ENCODE measurements at places on chromosomes 3 and 15.

- DNase-seq = no peak
Measured at GRCh38 chr3:78221300-78221699, 1181.4 kb downstream of the ROBO2 start.

- no peak for DNase-seq
Measured at GRCh38 chr3:16589867-16590624, 15.2 kb downstream of the DAZL start.

DNA sequence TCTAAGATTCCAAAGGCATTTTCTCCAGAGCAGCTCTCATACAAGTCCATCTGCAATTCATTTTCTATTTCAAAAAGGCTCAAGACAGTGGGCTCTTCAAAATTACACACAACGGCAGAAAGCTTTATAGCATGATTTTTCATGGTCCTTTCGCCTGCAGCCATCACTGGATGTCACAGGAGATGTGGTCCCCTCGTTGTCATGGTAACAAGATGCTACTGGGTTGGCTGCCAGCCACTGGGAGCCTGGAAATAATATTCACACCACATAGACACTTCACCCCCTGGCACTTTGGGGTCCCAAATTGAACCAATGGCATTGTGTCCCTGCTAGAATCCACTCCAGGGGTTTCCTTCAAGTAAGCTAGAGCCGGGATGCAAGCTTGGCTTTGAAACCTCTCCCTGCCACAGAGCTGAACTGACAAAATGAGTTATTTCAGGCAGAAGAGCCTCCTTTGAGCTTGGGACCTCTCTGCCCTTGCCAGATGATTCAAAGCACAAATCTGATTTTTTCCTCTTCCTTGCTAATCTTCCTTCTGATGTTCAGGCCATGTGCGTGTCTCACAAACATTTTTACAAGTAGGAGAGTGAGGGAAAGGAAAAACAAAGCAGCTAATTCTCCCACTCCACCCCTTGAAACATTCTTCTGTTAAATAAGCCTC, 512.6 kb upstream of the ADAMTS9 start:
- no peak for DNase-seq

GRCh38 chr15:70319466-70319865, 221.7 kb upstream of the TLE3 start:
- no peak for DNase-seq

- no peak for DNase-seq
Measured at GRCh38 chr15:69652293-69652692, 199.7 kb downstream of the RPLP1 start.

DNA sequence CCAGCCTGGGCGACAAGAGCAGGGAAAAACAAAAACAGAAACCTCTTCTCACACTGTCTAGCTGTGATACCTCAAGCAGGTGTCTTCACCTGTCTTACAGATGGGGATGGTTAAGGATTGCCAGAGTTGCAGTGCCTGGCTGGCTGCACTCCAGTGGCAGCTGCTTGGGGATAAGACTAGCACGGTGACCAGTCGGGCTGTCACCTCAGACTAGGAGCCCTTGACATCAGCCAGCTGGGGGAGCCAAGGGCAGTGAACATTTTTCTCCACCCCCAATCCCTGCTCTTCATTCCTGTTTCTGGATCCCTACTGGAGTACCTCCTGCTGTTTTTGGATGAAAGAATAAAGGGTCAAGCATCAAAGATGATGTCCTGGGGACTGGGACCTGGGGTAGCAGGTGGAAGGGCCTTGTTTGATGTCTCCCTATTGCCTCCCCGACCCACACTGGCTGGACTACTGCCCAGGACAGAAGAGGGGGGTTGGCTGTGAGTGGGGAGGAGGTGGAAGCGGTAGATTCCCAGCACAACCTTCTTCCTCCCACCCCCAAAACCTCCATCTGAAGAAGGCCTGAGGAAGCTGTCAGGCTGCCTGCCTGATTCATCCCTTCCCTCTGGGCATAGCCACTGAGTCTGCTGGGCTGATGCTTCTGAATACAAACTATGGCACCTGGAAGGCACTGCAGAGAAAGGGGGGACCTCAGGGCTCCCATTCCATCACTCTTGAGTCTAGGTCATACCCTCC, 7.0 kb upstream of the CPNE9 start:
- DNase-seq = no peak

DNA sequence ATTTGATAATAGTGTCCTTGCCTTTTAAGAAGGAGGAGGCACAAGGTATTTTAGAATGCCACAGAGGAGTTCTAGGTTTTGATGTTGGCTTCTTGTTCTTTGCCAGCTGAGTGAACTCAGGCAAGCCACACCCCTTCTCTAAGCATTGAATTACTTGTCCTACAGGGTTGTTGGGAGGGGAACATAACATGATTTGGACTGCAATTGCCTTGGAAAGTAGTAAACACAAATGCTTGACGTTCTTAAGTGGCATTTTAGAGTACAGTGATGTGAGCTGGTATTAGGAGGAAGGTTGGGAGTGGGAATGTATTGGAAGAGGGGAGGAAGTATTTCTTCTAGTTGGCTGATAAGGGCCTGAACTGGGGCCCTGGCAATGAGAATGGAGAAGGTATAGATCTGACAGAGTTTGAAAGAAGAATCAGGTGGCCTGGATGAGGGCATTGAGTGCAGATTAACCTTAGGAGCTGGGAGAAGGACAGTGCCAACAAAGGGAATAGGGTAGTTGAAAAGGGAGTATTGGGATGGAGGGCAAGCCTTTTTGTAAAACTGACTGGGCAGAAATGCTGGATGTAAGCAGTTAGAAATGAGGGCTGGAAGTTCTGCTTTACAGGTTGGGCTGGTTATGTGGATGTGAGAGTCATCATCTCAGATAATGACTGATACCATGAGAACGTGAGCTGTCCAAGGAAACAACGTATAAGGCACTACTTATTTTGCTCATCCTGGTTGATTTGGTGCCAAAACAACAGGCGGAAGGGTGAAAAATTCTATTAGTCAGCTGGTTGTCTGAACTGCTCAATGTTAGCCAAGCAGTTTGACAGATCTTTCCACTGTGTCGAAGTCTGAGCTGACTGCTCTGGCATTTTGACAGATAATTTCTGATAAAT, 16.7 kb downstream of the KAT2B start:
- peak; percentile 19 for DNase-seq

GRCh38 chr3:114363554-114364202, 69.8 kb downstream of the TIGIT start:
- no peak for DNase-seq

- no peak for DNase-seq
Measured at GRCh38 chr15:82048811-82049210, 3.0 kb upstream of the MEX3B start.

DNA sequence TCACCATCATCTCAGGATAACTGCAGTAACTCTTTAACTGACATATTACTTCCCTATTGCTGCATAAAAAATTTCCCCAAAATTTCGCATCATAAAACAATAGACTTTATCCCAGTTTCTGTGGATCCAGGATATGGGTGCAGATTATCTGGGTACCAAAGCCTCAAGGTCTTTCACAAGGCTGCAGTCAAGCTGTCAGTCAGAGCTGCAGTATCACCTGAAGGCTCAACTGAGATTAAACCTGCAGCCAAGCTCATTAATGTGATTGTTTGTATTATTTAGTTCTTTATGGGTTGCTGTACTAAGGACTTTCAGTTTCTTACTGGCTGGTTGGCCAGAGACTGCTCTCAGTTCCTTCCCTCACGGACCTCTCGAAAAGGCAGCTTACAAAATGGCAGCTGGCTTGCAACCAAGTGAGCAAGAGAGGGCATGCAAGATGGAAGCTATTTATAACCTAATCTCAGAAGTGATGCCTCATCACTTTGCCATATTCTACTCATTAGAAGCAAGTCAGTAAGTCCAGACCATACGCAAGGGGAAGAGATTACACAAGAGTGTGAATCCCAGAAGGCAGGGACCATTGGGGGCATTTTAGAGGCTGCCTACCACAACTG, 54.9 kb downstream of the DCUN1D1 start:
- DNase-seq = no peak

GRCh38 chr15:70562906-70563305, 200.5 kb downstream of the UACA start:
- DNase-seq = no peak

GRCh38 chr3:53111822-53112221, 18.4 kb downstream of the RFT1 start:
- no peak for DNase-seq

DNA sequence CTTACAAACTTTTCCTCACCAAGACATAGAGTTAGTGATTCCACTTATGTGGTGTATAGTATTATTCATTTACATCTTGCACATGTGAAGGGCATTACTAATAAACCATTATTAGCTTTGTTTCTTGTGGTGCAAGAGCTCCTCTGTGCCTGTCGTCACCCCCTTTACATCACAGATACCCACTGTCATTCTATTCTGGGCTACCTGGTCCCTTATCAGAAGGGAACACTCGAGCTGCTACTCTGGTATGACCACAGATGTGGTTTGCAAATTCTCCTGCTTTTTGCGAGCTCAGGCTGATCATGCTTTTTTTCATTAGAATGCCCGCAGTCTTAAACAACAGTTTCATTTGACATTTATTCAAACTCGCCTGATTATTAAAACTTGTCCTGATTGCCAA, 13.9 kb upstream of the SENP2 start:
- no peak for DNase-seq

DNA sequence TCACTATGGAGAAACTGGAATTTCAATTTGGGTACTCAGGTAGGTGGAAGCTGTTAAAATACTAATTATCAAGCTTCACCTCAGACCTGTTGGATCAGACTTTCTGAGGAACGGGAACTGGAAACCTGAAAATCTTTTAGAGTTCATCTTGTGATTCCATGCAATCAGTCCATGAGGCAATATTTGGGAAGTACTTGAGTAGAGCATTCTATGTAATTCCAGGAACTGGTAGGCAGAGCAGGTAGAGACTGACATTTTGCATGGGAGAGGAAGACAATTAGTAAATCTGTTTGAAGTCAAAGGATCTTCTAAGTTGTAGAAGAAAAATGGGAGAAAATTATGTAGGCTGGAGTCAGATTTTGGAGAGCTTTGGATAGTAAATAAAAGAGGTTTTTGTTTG, 43.1 kb downstream of the FGF7 start:
- no peak for DNase-seq

GRCh38 chr15:25136119-25136518, 181.3 kb downstream of the SNRPN start:
- no peak for DNase-seq

GRCh38 chr3:192371870-192372400, 355.4 kb downstream of the FGF12 start:
- DNase-seq = no peak

DNA sequence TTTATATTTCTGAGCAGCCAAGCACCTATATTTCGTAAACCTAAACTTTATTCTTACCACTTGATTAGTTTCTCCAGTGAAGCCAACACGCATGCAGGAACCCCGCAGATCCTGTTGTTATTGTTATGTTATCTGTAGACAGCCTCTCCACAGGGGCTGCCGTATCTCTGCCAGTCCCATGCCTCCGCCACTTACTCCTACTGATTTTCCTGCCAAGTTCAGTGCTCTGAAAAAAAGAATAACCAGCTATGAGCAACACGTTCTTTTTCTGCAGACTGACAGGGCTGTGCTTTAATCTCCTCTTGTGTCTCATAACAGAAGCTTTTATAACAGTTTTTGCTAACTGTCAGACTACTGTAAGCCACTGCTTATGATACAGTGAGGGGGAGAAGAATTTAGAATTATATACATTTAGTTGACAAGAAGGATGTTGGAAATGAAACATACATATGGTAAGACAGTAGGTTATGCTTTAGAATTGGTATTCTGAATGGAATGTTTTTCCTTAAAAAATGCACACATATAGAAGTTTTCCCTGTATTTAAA, 347.4 kb downstream of the SI start:
- no peak for DNase-seq

- DNase-seq = no peak
Measured at GRCh38 chr3:129855170-129855831, 38.2 kb downstream of the TMCC1 start.
